GM12865 (cell line): ENCODE measurements at places on chromosomes 1 and 21.
A peak's percentile ranks its signal among the peaks of the same experiment; 100 is the strongest.

DNA sequence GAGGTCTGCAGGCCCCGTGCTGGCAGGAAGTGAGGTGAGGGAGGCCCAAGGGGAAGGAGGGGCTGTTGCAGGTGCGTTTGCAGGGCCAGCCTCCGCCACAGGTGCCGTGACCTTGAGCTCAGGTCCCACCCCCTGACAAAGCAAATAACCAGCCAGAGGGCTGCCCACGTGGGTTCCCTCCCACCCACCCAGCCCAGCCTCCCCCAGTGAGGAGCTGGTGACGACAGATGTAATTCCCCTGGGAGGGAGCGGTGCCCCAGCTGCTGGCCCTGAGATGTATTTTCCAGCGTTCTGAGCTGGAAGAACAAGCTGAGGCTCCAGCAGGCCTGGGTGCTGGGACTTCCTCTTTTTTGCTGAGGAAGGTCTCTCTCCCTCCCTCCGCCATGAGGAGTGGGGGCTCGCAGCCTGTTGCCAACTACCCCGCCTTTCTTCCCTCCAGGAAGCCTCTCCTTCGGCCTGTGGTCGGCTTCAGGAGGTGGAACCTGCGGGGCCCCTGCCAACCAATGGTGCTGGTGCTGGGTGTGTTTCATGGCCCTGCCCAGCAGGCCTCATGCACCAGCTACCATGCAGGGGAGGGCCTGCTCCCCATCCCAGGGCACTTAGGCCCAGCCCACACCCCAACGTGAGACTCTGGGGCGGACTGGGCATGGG, 153.2 kb downstream of the PRDM16 start:
- DNase-seq: no peak

DNA sequence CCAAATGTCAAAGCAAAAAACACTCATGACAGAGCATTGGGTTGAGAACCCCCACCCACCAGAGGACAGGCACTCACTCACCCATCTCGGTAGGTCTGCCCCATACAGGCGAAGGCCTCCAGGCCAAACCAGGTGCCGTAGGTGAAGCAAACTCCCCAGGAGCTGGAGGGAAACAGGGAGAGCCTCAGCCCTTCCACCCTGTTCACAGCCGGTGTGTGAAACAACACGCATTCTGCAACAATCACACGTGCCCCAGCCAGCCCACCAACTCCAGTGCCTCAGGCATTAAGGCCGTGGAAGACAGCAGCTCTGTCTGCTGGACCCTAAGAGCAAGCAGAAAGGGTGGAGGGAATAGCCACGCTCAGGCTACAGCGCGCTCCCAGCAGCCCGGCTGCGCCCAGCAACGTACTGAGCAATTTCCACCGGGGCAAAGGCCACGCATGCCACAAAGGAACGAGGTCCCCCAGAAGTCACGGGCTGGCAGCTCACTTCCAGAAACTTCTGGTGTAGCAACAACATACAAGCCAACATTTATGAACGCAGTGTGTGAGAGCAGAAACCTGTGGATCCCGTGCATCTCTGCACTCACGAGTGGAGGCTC, 11.4 kb upstream of the SPATC1L start:
- DNase-seq: no peak

- DNase-seq: no peak
These were observed 34.9 kb upstream of the IVNS1ABP start for GRCh38 chr1:185351734-185352466.

- no peak for DNase-seq
These were observed 185.7 kb downstream of the HIVEP3 start for GRCh38 chr1:41733021-41733420.

DNA sequence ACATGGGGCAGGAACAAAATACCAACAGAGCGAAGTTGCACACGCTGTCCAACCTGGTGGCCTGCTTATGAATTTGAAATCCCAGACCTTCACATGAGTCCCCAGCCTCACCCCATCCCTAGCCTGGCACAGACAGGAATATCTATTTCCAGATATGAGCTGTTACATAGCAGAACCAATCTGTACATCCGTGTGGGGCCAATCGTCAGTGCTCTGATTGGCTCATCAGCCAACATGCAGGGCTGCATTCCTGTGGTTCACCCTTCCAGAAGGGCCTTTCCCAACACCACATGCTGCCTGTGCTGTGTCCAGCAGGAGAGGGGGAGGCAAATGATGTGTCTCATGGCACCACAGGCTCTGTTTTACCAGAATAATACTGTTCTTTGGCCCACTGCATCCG, 31.3 kb downstream of the CCN1 start:
- DNase-seq: no peak

DNA sequence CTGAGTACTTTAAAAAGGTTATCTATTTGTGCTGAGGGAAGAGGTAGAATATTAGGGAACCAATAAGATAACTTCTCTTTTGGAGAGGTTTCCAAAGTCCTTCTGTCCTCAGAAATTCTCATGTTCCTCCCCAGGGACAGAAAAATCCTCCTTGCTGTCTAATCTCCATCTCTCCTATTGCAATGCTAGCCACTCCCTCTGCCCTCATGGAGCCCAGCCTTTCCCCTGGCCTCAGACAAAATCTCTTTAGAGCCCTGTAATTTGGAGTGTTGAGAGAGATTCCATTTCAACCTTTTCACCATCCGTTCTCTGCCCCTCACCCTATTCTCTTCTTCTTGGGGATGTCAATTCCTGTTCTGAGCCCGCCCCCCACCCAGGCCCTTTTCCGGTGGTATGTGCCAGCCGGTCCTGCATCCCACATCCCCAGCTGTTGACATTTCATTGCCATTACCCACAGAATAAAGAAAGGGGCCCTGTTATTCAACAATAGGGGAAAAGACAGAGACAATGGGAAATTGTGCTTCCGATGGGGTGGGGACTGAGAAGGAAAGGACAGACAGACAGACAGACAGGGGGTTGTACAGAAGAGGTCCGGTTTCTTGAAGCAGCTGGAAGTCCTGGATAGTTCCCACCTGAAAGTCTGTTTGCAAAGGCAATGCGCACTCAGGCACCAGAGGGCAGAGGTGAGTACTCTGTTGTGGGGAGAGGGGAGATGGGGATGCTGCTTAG, at the start of gene HAPLN2:
Gene HAPLN2, plus strand, starts transcription at position 563 of the 729 bp plus-strand sequence. CDS start 4,076 bp downstream, outside the sequence.
- peak; percentile 29 for DNase-seq

- no peak for DNase-seq
These were observed 42.5 kb upstream of the SYT2 start for GRCh38 chr1:202752774-202753173.

GRCh38 chr1:58932859-58933598, 149.2 kb upstream of the JUN start:
- peak; percentile 19 for DNase-seq

DNA sequence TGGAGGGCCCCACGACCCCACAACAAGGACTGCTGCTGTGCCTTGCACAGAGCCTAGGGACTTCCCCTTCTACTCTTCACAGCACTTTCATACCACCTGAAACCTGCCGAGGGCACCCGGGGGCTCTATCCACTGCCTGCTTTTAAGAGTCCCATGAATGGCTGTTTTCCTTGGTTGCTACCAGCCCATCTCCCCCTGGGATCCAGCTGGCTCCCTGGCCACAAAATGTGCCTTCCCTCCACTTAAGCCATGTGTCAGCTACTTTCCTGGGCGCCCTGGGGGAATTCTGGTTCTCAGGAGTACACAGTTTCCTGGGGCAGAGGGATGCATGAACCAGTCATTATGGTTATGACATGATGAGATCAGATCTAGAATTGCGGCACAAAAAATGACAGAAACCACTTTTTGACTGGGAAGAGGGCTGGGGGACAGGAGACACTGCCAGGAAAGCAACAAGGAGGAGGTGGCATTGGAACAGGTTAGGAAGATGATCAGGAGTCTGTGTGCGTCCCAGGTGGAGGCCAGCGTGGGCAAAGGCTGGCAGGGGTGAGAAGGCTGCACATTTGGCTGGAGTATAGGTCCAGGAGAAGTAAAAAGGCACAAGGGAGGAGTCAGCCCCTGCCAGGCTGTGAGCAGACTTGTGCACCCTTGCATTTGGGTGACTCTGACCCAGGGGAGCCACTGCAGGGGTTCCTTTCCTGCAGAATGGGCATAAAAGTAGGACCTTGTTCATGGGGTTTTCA, 3.2 kb upstream of the TNFRSF8 start:
- peak; percentile 79 for DNase-seq

DNA sequence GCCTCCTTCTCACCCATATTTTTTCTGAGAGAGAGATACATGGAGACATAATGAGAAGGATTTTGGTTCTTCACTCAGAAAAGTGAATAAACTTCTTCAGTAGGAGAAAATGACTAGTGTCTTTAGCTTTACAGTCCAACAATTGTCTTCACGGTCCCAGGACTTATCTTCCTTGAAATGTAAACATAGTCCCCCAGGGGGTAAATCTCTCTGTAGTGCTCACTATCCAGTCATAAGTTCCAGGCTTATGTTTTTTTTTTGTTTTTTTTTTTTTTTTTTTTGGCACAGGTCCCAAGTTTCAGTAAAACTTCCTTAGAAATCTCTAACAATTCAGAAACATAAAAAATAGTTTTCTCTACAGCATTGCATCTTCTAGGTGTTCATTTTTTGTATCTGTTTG, 890.2 kb upstream of the B3GALT2 start:
- DNase-seq: no peak
